ENCODE measurements at places on chromosomes 1 and 21. TPM values are rescaled to one million over a fixed set of nuclear protein-coding genes. Genes with fewer than 3 reads are reported as not detected.

Gene NBPF3
- total RNA-seq, result 5.3 TPM

- no peak for DNase-seq
- H3K4me3 ChIP-seq, result peak overlapping the region; percentile 64
- no peaks in the 10 kb centered on the region for H3K36me3 ChIP-seq
- H3K27me3 ChIP-seq, result no peaks in the 10 kb centered on the region
- H3K27ac ChIP-seq, result no peak overlapping the region
Measured at GRCh38 chr1:212607206-212607912, 1.2 kb upstream of the ATF3 start.

DNA sequence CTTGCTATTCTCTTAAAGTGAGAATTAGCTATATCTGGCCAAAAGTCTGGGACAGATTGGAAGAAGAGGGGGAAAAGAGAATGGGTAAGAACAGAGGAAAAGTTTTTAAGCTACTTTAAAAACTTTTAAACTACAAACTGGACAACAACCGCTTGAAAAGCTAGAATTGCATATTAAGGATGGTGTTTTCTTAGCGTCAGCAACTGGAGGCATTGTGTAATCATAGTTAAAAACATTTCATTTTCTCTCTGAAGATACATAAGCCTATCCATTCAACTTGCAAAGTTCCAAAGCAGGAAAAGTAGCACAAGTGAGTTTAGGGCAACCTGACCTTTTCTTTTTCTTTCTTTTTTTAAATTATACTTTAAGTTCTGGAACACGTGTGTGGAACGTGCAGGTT is 10.9 kb downstream of the PBX1 start:
- H3K27me3 ChIP-seq, result no peaks in the 10 kb centered on the region
- no peak overlapping the region for H3K4me3 ChIP-seq
- no peaks in the 10 kb centered on the region for H3K36me3 ChIP-seq
- no peaks in the 10 kb centered on the region for H3K4me1 ChIP-seq
- H3K27ac ChIP-seq, result no peak overlapping the region
- no peak for DNase-seq

GRCh38 chr1:51926171-51926812 is 47.8 kb upstream of the NRDC start:
- H3K4me1 ChIP-seq, result no peaks in the 10 kb centered on the region
- no peaks in the 10 kb centered on the region for H3K27me3 ChIP-seq
- H3K36me3 ChIP-seq, result no peaks in the 10 kb centered on the region
- no peak overlapping the region for H3K27ac ChIP-seq
- H3K4me3 ChIP-seq, result no peak overlapping the region

- H3K4me3 ChIP-seq, result no peak overlapping the region
- no peaks in the 10 kb centered on the region for H3K36me3 ChIP-seq
- H3K27me3 ChIP-seq, result no peaks in the 10 kb centered on the region
Measured at GRCh38 chr1:208231881-208232661, 12.1 kb downstream of the PLXNA2 start.

Gene LCE3E
- total RNA-seq, result not detected

Gene DENND2C
- 0.60 TPM for total RNA-seq

Gene GBP6
- total RNA-seq, result not detected

GRCh38 chr21:35208810-35209517 is 159.9 kb upstream of the RUNX1 start:
- H3K36me3 ChIP-seq, result no peaks in the 10 kb centered on the region
- H3K4me3 ChIP-seq, result no peak overlapping the region
- H3K27ac ChIP-seq, result no peak overlapping the region

Gene KANK4
- 0.60 TPM for total RNA-seq

DNA sequence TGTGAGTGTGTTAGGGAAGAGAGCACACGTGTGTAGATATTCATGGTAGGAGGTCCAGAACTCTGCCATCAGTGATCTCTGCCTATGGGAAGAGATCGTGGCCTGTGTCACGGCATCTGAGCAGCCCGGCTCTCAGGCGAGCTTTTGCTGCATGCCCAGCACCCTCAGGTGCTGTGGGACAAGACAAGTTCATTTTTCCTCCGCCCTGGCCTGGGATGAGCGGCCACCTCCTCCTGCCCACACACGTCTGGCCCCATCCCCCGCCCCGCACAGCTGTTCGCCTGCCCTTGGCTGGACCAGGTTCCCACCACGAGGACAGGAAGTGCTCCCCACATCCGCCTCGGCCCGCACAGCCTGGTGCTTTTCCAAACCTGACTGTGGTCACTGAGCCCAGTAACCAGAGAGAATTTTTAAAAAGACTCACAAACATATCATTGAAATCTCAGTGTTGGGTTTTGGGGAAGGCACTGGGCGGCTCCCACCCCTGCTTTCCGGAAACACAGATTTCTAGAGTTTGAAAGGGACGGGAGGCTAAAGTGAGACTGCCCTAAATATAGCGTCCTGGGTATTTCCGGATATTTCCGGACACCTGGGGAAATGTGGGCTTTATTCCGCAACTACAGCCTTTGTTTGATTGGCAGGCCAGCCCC is 18.0 kb downstream of the BMP8A start:
- no peaks in the 10 kb centered on the region for H3K36me3 ChIP-seq
- H3K27me3 ChIP-seq, result no peaks in the 10 kb centered on the region
- H3K27ac ChIP-seq, result no peak overlapping the region
- no peak for DNase-seq
- no peak overlapping the region for H3K4me3 ChIP-seq

DNA sequence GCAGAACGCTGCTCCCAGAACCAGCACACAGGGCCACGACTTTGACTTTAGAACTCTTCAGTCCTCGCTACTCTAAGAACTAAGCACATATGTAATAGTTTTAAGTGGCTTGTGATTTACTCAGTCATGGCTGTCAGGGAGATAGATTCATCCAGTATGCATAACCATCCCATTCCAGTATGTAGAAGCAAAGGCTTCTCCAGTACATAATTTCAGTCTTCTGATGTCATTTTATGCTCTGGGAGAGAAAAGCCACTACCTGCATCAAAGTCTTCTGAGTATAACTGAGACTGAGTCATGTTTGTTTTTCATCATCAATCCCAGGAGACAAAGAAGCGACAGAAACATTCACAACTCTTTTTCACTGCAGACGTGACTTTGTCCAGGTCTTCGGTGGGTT is 885.7 kb downstream of the PLA2G4A start:
- no peaks in the 10 kb centered on the region for H3K27me3 ChIP-seq
- H3K4me1 ChIP-seq, result peaks cover 33% of the 10 kb centered on the region
- peak overlapping the region; percentile 94 for H3K27ac ChIP-seq

Gene DCST1
- total RNA-seq, result not detected

DNA sequence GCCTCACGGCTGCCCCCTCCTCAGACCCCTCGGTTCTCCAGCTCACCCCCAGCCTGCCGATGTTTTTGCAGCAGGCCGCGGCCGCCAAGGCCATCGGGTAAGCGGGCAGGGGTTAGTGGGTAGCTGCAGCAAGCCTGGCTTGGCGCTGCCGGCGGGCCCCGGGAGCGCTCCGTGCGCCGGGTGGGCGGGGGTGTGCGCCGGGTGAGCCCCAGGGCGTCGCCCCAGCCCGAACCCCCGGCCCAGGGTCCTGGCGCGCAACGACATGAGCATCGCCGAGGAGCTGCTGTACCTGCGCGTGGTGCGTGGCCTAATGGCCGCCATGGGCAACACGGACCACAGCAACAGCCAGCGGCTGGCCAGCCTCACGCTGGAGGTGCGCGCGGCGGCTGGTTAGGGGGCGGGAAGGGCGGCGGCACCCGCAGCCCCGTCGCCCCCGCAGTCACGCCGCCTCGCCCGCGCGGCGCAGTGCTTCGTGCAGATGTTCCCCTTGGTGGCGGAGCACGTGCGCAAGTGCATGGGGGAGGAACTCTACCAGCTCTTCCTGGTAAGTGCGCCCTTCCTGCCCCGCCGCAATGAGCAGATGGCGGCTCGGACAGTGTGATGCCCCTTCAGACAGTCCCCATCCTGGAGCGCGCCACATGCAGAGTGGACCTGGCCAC is 6.5 kb downstream of the RNU5D-1 start:
- H3K4me3 ChIP-seq, result no peak overlapping the region
- DNase-seq, result no peak
- no peak overlapping the region for H3K27ac ChIP-seq
- H3K4me1 ChIP-seq, result peaks cover 43% of the 10 kb centered on the region
- H3K27me3 ChIP-seq, result no peaks in the 10 kb centered on the region
- no peaks in the 10 kb centered on the region for H3K36me3 ChIP-seq

- no peak overlapping the region for H3K27ac ChIP-seq
- no peaks in the 10 kb centered on the region for H3K36me3 ChIP-seq
- H3K4me3 ChIP-seq, result no peak overlapping the region
Measured at GRCh38 chr1:152759453-152760173, 1.8 kb downstream of the KPRP start.

- H3K36me3 ChIP-seq, result no peaks in the 10 kb centered on the region
- DNase-seq, result no peak
- H3K27ac ChIP-seq, result no peak overlapping the region
- no peak overlapping the region for H3K4me3 ChIP-seq
- no peaks in the 10 kb centered on the region for H3K4me1 ChIP-seq
- H3K27me3 ChIP-seq, result no peaks in the 10 kb centered on the region
Measured at GRCh38 chr1:175887521-175887920, 144.1 kb upstream of the TNR start.

- peaks cover 16% of the 10 kb centered on the region for H3K4me1 ChIP-seq
- no peak overlapping the region for H3K4me3 ChIP-seq
- 0 out of 2 replicates have a peak, but pooled peaks cover 3% of the 10 kb centered on the region for H3K27me3 ChIP-seq
- H3K27ac ChIP-seq, result no peak overlapping the region
- DNase-seq, result no peak
Measured at GRCh38 chr1:223849352-223850254, 3.9 kb upstream of the TP53BP2 start.

Gene RIPK4
- total RNA-seq, result not detected

DNA sequence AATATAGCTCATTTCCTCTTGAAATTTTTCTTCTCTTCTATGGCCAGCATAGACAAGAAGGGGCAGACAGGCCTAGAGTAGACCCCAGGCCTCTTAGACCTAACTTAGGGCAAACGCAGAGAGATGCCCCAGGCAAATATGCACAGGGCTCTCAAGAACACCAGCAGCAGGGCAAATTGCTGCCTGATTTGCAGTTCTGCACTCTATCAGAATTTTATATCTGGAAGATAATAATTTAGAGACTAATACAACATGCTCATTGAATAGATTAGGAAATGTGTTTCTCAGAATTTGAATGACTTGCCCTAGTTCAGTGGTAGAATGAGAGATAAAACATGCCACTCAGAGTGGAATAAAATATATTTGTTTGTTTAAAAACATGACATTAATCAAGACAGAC is 200.4 kb upstream of the ADGRL2 start:
- H3K4me1 ChIP-seq, result no peaks in the 10 kb centered on the region
- H3K27me3 ChIP-seq, result no peaks in the 10 kb centered on the region
- H3K36me3 ChIP-seq, result no peaks in the 10 kb centered on the region
- no peak overlapping the region for H3K27ac ChIP-seq

- no peak for DNase-seq
- no peak overlapping the region for H3K4me3 ChIP-seq
- H3K4me1 ChIP-seq, result no peaks in the 10 kb centered on the region
- no peaks in the 10 kb centered on the region for H3K27me3 ChIP-seq
- H3K36me3 ChIP-seq, result no peaks in the 10 kb centered on the region
- H3K27ac ChIP-seq, result no peak overlapping the region
Measured at GRCh38 chr21:33751120-33751519, 108.8 kb downstream of the ITSN1 start.

DNA sequence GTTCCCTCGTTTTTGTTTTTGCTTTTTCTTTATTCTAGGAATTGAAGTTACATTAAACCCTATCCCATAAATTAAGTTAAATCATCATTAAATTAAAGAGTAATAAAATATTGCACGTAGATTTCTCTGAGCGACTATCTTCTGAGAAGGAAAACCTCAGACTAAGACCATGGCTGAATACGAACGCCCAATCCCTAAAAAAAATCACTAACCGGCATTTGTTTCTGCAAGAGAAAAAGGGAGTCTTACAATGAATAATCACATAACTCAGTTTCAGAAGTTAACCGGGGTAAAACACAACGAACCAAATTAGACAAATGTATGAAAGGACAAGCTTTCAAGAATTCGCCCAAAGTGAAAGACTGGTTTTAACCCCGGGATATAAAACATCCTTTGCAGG is 1.3 kb downstream of the PIK3R3 start:
- no peaks in the 10 kb centered on the region for H3K27me3 ChIP-seq
- peaks cover 42% of the 10 kb centered on the region for H3K4me1 ChIP-seq
- H3K4me3 ChIP-seq, result peak overlapping the region; percentile 75
- H3K27ac ChIP-seq, result peak overlapping the region; percentile 20

GRCh38 chr1:29920316-29920715 is 684.0 kb downstream of the PTPRU start:
- no peak for DNase-seq
- no peaks in the 10 kb centered on the region for H3K4me1 ChIP-seq
- H3K4me3 ChIP-seq, result no peak overlapping the region
- H3K27me3 ChIP-seq, result no peaks in the 10 kb centered on the region
- H3K36me3 ChIP-seq, result no peaks in the 10 kb centered on the region

Gene AK5
- not detected for total RNA-seq

GRCh38 chr1:228443395-228443794 is 26.7 kb upstream of the TRIM17 start:
- H3K4me3 ChIP-seq, result no peak overlapping the region

Gene CADM3
- not detected for total RNA-seq

GRCh38 chr1:234601301-234602017 is 8.5 kb downstream of the IRF2BP2 start:
- H3K27me3 ChIP-seq, result no peaks in the 10 kb centered on the region
- peak overlapping the region; percentile 83 for H3K27ac ChIP-seq
- peak overlapping the region; percentile 48 for H3K4me3 ChIP-seq
- no peaks in the 10 kb centered on the region for H3K36me3 ChIP-seq
- H3K4me1 ChIP-seq, result peaks cover 81% of the 10 kb centered on the region
- peak; percentile 92 for DNase-seq

- no peak overlapping the region for H3K27ac ChIP-seq
- no peaks in the 10 kb centered on the region for H3K27me3 ChIP-seq
- no peak overlapping the region for H3K4me3 ChIP-seq
- H3K36me3 ChIP-seq, result no peaks in the 10 kb centered on the region
- H3K4me1 ChIP-seq, result no peaks in the 10 kb centered on the region
- DNase-seq, result no peak
Measured at GRCh38 chr1:64147759-64148158, 55.7 kb upstream of the UBE2U start.

Gene ABCG1
- total RNA-seq, result not detected

DNA sequence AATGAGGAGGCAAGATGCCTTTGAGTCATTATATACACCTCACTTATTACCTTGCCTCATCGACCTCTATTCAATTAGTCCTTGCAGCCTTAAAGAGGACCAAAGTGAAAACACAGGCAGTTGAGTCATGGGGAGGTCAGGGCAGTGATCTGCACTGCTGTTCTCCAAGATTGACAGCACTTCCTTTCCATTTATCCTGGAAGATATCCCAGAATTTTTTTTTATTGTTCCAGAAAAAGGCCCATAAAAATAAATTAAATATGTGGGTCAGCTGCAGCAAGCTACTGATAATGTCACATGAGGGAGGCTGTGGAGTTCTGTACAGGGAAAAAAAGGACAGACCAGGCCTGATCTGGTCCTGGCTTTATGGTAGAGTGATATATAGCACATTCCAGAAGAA is 33.2 kb upstream of the CDC42BPA start:
- no peaks in the 10 kb centered on the region for H3K36me3 ChIP-seq
- H3K27ac ChIP-seq, result no peak overlapping the region
- H3K4me3 ChIP-seq, result no peak overlapping the region
- H3K27me3 ChIP-seq, result no peaks in the 10 kb centered on the region

Gene RGS16
- 19.0 TPM for total RNA-seq

DNA sequence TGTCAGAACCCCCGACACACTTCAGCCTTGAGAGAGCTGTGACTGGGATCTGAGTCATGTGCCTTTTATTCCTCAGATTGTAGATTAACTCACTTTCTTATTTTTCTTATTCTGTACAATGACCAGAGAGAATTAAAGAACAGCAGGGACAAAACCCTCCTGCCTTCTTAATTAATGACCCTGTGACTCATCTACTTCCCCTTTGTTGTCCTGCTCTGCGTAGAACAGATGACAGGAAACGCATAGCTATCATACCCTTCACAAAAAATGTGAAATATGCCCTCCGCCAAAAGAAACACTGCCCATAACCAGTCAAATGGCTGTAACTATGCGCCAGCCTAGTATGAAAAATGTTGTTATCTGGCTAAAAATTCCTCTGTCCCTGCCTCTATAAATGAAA is 9.1 kb upstream of the PADI2 start:
- DNase-seq, result peak; percentile 70
- no peak overlapping the region for H3K4me3 ChIP-seq
- no peaks in the 10 kb centered on the region for H3K27me3 ChIP-seq
- H3K36me3 ChIP-seq, result no peaks in the 10 kb centered on the region
